ENCODE measurements at places on chromosomes 7 and 10.

- DNase-seq = peak; percentile 47
Observed at GRCh38 chr10:132710036-132710686, 75.8 kb downstream of the NKX6-2 start.

- DNase-seq = no peak
Observed at GRCh38 chr7:8060241-8060640, 91.6 kb downstream of the GLCCI1 start.

GRCh38 chr7:14751461-14751860, 151.1 kb downstream of the DGKB start:
- no peak for DNase-seq

DNA sequence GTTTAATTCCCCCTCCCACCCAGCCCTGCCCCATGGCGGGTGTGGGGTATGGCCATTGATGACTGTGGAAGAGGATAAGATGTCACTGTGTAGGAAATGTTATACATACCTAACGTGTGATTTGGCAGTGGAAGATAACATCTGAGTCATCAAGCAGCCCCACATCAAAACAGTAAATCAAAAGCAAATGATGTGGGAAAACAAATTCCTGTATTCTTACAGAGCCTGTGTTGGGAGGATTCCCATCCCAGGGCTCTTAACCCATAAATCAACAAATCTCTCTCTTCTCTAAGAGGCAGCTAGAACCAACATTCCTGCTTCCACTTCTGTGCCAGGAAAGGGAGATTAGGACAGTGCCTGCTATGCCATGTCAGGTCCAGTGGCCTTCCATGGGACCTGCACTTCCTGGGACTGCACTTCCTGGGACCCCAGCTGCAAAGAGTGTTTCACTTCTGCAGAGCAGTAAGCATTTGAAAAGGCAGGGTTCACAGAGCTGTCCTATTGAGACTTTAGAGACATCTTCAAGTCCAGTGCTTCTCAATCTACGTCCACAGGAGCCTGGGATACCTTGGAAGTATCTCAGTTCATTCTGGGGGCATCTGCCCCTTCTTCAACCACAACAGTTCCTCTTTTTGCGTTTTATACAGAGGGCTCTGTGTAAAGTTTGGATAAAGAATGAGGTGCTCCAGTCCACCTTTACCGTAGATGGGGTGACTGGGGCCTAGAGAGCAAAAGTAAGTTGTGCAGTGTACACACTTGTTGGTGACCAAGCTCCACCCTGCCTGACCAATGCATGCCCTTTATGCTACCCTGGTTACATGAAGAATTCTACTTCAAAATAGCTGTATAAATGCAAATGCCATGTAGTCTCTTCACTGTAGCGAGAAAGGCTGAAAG, 45.7 kb downstream of the ATXN7L1 start:
- DNase-seq = no peak

- DNase-seq = no peak
Observed at GRCh38 chr7:128781126-128781525, 5.5 kb upstream of the OPN1SW start.

DNA sequence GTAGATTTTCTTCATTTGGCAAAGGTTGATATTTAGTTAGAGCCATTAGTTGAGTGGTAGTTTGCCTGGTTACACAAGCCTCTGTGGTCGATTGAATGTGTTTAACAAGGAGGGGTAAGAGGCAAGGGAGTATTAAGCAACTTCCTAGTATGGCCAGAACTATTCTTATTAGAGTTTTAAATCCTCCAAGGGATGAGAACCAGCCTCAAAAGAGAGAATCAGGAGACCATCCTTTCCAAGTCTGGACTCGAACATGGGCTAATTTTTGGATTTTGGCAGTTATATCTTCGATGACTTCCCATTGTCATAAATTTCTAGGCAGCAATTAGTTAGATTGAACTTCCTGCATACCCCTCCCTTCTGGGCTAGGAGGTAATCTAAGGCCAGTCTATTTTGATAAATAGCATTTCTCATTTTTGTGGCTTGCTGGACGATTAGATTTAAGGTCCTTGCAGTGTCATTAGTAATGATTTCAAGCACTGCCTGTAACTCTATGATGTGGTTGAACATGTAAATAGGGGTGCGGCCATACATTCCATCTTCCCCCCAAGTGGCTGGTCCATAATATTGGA, 219.5 kb upstream of the KCND2 start:
- no peak for DNase-seq
